ENCODE measurements at places on chromosomes 6 and 20.

- DNase-seq: no peak
Measured at GRCh38 chr6:128025478-128025877, 124.6 kb upstream of the THEMIS start.

DNA sequence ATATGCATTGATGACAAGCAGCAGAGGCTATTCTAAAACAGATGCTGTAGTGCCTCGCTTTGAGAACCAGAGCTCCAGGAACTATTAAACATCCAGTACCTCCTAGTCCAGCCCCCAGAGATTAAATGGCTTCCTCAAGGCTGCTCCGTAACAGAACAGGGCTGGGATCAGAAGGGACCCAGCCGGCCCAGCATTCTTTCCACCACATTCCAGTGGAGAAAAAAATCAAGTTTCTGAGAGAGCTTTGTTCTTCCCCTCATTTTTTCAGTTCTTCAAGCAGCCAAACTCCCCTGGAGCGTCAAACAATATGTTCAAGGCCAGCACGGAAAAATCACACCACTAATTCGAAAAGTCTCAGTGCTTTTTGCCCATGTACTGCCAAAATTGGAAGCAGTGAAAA is 5.8 kb upstream of the STMND1 start:
- DNase-seq: no peak

- DNase-seq: no peak
Measured at GRCh38 chr6:165129086-165129485, 180.3 kb downstream of the C6orf118 start.

GRCh38 chr6:149482545-149483333 is 2.1 kb downstream of the ZC3H12D start:
- DNase-seq: no peak

GRCh38 chr6:17585766-17586490 is 14.2 kb upstream of the FAM8A1 start:
- no peak for DNase-seq

DNA sequence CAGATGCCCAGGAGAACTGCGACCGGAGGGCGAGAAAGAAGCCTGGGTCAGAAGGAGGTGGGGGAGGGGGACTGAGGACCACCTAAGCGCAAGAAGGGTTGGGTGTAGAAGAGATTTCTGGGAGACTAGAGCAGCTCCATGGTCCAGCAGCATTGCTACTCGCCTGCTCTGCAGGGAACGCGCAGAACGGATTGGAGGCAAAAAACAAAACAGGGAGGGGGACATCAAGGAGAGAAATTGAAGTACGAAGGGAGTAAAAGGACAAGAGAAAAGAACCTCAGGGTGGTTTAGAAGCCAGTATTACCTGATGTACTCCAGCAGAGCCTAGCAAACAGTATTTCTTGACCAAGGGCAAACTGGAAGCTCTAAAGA is 537 bp upstream of the GABBR1 start:
- DNase-seq: no peak

DNA sequence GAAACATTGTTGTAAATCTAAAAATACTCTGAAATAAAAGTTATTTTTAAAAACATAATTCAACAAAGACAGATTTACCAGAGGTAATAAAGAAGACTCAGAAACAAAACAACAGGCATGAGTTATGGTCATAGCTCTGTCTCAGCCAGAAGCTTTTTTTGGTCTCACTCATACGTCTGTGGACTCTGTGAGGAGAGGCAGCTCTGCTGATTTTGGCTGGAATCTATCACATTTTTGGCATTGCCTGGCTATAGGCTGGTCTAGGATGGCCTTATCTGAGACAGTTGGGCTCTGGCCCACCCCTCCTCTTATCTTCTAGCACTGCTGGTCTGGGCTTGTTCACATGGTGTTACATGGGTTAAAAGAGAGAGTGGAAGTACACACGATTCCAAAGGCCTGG is 514.0 kb upstream of the BTBD3 start:
- no peak for DNase-seq

GRCh38 chr6:43737272-43738081 is 32.5 kb upstream of the VEGFA start:
- DNase-seq: no peak

- DNase-seq: no peak
Measured at GRCh38 chr20:31674895-31675827, 37.4 kb downstream of the COX4I2 start.

DNA sequence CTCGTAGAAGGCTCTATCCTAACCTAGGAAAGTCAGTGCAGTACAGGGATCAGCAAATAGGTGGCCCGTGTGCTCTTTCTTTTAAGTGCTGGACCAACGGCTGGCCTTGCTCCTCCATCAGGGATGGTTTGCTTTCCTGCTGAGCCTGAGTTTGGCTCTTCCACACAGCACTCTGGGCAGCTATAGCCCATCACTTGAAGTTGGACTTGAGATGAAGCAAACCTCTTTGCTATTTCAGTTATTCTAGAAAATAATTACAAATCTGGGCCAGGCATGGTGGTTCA is 66.9 kb upstream of the KCNK16 start:
- no peak for DNase-seq

DNA sequence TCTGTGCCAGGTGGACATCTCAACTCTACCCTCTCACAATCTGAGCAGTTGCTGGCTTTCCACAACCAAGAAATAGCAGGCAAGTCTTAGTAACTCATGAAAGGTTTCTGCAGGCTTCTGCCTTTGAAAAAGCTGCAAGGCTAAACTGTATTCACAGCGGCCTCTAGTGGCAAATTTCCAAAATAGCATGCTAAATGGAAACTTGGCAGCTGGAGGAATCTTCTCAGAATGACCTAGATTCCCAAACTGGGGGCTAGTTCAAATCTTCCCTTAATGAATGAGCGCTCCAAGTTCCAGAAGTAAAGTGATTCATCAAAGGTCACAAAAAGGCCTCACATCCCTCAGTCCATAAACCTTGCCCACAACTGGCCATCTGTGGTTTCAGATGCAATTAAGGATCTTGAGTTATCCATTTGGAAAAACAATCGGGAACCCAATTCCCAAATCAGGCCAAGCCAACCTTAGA is 11.9 kb upstream of the CPNE5 start:
- no peak for DNase-seq

DNA sequence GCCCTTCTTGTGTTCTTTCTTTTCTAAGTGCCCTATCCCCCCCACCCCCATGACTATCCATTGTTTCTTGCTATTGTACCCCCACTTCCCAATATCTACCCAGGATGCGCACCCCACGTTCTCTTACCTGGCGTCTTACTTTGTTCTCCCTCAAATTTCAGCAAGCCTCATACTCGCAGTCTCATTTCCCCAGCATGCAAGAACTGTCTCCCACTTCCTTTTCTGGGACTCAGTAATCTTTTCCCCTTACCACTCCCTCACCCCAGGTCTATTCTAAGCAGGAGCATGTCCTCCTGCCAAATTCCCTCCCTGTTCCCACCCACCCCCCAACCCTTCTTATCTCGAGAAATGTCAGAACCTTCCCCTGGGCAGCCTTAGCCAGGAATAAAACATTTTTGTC is 1.7 kb upstream of the EHMT2 start:
- no peak for DNase-seq

- DNase-seq: no peak
Measured at GRCh38 chr20:62641321-62642050, 817 bp upstream of the SLCO4A1 start.

DNA sequence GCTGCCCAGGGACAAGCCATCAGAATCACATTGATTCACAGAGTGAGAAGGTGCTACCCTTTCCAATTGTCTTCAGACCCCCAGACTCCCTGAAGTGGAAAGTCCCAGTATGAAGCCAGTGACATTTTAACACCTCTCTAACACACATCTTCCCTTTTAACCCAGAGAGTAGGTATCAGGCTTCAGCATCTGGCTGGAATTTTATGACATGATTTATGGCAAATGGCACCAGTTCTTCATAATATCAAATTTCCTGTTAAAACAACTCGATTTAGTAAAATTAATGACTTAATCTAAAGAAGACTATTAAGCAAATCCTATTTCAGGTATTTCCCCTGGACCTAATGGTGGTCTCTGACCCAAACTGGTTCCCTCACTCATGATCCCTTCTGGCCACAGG is 25.0 kb downstream of the KCNB1 start:
- DNase-seq: no peak

- no peak for DNase-seq
Measured at GRCh38 chr6:148973538-148974208, 226.8 kb downstream of the UST start.

- DNase-seq: no peak
Measured at GRCh38 chr6:162260027-162260426, 467.5 kb downstream of the PRKN start.

- no peak for DNase-seq
Measured at GRCh38 chr20:54132612-54133433, 41.0 kb downstream of the CYP24A1 start.

DNA sequence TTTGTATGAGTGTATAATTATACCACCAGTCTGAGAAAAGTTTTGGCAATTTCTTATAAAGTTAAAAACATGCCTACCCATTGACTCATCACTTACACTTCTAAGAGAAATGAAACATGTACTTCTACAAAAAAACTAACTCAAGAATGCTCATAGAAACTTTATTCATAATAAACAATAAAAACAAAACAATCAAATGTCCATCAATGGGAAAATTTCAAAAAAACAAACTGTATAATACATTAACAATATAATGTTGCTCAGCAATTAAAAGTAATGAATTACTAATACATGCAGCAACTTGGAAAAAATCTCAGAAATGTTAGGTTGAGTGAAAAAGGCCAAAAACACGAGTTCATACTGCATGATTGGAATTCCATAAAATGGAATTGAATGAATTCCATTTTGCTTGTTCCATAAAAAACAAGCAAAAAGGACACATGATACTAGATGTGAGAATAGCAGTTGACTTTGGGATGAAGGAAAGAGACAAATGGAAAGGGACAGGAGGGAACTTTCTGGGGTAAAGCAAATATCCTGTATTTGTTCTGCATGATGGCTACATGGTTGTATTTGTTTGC is 726.6 kb downstream of the RFPL4B start:
- DNase-seq: no peak

DNA sequence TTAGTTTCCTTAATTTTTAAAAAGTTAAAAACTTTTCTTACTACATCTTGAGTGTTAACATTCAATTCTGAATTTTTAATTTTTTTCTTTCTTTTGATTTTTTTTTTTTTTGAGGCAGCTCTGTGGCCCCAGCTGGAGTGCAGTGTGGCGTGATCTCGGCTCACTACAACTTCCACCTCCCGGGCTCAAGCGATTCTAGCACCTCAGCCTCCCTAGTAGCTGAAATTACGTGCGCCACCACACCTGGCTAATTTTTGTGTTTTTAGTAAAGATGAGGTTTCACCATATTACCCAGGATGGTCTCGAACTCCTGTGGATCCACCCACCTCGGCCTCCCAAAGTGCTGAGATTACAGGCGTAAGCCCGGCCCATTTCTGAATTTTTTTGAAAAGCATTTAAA is 1.2 kb downstream of the DDX43 start:
- DNase-seq: no peak

GRCh38 chr6:24513602-24514001 is 18.8 kb downstream of the ALDH5A1 start:
- no peak for DNase-seq

DNA sequence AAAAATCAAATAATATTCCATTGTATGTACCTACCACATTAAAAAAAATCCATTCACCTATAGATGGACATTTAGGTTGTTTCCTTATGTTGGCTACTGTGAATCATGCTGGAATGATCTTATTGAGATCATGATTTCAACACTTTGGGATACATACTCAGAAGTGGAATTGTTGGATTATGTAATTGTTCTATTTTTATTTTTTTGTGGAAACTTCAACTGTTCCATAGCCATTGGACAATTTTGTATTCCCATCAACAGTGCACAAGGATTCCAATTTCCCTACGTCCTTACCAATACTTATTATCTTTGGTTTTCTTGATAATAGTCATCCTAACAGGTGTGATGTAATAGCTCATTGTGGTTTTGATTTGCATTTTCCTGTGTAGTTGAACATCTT is 834.0 kb downstream of the MAFB start:
- DNase-seq: no peak

GRCh38 chr6:123017104-123017682 is 21.2 kb downstream of the CLVS2 start:
- no peak for DNase-seq

- DNase-seq: no peak
Measured at GRCh38 chr20:44717986-44718385, 2.8 kb downstream of the CCN5 start.

- no peak for DNase-seq
Measured at GRCh38 chr20:35276408-35276807, 1.5 kb downstream of the MMP24OS start.

- DNase-seq: no peak
Measured at GRCh38 chr6:56520218-56520617, 122.5 kb downstream of the DST start.

DNA sequence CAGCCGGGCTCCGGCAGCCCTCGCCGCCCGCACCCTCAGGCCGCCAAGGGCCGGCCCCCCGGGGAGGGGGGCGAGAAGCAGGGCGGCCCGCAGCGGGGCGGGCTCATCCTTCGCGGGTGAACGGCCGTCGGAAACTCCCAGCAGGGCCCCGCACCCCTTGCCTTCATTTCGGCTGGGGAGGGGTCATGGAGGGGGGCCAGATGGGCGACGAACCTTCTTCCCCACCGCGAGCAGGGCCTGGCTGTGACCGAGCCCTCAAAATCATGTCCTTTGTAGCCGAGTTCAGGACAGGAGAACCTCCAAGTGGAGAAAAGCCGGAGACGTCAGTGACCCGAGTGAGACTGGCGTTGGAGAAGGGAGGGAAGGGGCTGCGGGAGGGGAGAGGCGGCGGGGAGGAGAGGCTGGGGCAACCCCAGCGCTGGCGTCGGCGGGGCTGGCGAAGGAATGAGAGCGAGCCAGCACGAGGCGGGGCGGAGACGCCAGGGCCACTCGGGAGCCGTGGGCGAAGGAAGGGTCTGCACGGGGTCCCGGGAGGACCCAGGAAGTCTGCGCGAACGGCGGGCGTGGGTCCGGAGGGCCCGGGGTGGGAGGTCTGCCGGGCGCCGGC is 571 bp upstream of the FOXC1 start:
- DNase-seq: no peak

- DNase-seq: no peak
Measured at GRCh38 chr6:17580518-17581048, 19.5 kb upstream of the FAM8A1 start.

DNA sequence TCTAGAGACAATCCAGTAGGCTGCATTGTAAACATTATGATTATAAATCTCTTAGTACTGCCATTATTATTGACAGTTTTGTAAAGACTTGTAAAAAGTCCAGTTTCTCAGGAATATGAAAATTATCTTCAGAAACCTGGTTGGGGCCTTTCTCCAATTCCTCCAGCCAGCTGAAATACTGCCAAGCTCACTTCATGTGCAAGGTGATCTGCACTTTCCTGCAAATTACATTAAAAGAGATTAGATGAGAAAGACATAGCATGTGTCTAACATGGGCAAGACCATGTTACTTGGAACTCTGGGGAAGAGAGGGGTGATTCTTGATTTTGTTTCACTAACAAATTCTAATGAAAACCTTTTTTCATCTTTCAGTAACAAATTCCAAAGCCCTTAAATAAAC is 24.0 kb downstream of the PGM3 start:
- no peak for DNase-seq

DNA sequence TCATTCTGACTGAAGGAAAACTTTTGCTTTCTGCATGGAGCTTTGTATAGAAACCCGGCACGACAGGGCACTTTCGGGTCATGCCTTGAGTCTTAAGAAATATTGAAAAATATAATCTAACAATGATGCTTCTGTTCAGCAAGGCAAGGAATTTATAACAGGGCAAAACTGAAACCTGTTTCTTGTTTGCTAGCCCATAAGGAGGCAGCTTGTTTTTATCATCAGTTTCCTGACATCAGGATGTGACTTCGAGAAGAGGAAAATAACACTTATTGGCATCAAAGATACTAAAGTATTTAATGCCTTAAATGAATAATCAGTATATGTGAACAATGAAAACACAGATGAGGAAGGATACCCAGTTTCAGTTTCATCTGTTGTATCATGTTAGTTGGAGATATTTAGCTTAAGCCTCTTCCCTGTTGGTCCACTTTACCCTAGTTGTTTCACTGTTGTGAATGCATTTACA is 146.5 kb downstream of the CDKAL1 start:
- no peak for DNase-seq
